ENCODE measurements at places on chromosomes 11 and 22.

DNA sequence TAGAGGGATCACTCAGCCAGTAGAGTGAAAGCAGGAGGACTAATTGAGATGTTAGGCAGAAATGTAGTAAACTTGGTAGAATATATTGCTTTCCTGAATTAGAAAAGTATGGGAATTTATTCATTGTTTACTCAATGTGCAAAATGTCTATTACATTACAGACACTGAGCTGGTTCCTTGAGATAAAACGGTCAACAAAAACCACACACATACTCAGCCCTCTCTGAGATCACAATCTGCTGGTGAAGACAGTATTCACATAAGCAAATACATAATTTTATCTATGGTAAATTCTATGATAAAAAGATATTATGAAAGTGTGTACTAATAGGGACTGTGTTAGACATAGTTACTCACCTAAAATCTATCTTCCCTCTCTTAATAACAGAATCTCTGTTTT, 833.5 kb downstream of the KCNA4 start:
- DNase-seq = no peak

DNA sequence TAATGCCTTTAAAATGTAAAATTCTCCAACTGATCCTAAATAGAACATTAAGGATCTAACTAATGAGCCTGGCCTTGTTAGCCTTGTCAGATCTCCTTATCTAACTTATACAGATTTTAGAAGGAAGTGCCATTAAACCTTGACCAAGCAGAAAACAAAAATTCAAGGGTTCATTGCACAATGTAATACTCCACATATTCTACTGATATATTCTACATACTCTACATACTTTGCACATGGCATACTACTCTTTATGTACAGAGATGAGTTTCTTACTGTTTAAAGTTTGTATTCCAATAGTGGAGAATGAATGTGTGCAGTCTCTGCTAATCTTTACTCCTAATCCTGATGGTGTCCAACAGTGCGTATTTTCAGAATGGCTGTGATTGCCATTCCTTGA, 297.2 kb downstream of the LUZP2 start:
- no peak for DNase-seq

- DNase-seq = no peak
Measured at GRCh38 chr11:81987829-81988472, 745.7 kb downstream of the FAM181B start.

DNA sequence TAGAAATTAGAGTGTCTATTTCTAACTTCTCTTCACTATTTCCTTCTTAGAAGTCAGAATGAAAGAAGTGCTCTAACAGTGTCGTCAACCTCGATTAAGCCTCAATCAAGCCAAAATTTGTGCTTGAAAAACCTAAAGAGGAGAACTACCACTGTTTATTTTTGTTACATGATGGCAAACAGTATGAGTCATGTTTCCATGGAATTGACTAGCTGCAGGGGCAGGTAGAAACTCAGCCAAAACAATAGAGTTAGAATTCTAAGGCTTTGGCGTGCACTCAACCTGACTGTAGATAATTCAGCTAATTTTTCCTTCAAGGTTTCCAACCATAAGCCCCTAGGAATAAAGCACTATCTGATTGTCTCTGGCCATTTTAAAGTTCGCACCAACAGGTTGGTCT, 415.9 kb downstream of the ETS1 start:
- DNase-seq = no peak

- DNase-seq = no peak
Measured at GRCh38 chr11:57358991-57359390, 20.8 kb downstream of the P2RX3 start.

Data from A549 (cell line).